ENCODE measurements at places on chromosomes 7 and 10.

DNA sequence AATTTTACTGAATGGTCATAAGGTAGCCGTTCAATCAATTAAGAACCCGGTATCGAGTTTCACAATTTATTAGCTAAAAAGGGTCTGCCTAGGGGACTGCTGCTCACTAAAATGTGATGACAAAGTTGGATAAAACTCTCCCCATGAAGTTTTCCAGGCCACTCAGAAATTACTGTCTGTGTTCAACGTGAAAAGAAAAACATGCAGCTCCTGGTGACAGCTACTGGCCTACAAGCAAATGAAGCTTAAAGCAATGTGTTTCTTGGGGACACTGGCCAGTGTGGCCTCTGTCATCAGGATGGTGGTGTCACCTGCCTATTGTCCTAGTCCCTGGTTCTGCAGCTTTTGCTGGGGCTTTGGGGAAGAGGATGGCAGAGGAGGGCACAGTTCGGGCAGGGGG is 222.6 kb downstream of the WDR11 start:
- no peak for DNase-seq

- no peak for DNase-seq
These were observed 97.3 kb downstream of the CFAP58 start for GRCh38 chr10:104450954-104451353.

DNA sequence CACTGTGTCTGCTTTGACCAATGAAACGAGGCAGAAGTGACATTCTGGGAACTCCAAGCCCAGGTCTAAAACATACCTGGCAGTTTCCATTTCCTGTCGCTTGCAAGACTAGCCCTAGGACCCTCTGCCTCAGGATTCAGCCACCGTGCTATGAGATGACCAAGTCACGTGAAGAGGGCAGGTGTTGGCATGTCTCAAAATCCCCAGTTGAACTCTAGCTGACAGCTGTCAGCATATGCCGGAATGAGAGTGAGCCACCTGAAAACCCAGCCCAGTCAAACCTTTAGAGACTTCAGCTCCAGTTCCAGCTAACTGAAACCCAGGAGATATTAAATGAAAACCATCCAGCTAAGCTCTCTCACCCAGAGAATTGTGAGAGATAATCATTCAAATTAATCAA is 89.9 kb upstream of the PPP1R3A start:
- DNase-seq = no peak

GRCh38 chr7:126079581-126079980 is 1150.0 kb upstream of the POT1 start:
- DNase-seq = no peak

- DNase-seq = no peak
These were observed 298.6 kb downstream of the PRPF18 start for GRCh38 chr10:13885238-13885990.

GRCh38 chr7:106827626-106828025 is 37.5 kb upstream of the PIK3CG start:
- DNase-seq = no peak

DNA sequence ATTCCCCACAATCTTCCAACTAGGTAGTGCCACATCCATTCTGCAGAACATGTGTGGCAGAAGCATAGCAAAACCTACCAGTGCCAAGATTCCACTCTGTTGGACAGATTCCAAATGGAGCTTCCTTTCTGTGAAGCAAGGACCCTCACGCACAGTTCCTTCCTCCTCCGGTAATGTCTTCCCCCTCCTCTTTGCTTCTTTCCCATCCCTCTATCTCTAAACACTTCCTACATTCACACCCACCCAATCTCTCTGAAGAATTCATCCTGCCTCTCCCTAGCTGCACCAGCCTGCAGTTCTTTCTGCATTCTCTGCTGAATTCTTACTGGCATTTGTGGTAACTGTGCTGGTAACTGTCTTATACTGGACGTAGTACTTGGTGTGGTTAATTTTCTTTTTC is 124.9 kb downstream of the RNLS start:
- no peak for DNase-seq

GRCh38 chr10:3908183-3908582 is 123.2 kb upstream of the KLF6 start:
- DNase-seq = no peak

GRCh38 chr7:82411732-82412131 is 31.8 kb downstream of the CACNA2D1 start:
- DNase-seq = no peak

DNA sequence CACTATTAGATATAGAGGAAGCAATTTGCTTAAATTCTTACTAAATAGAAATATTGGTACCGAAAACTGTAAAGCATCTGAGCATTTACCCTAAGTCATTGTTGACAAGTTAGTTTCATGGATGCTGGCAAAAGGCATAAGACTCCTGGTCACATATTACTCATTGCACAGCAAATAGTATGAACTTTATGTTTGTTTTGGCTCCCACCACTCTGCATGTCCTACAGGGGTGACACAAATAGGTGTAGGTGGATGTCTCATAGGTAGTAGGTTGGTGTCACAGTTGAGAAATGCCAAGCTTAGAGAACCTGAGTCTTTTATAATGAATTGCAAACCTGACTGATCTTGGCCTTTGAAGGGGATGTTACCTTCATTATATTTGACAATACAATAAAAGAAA is 199.6 kb upstream of the SEMA3D start:
- no peak for DNase-seq

- no peak for DNase-seq
These were observed 146.3 kb downstream of the GPR85 start for GRCh38 chr7:112940314-112940732.

DNA sequence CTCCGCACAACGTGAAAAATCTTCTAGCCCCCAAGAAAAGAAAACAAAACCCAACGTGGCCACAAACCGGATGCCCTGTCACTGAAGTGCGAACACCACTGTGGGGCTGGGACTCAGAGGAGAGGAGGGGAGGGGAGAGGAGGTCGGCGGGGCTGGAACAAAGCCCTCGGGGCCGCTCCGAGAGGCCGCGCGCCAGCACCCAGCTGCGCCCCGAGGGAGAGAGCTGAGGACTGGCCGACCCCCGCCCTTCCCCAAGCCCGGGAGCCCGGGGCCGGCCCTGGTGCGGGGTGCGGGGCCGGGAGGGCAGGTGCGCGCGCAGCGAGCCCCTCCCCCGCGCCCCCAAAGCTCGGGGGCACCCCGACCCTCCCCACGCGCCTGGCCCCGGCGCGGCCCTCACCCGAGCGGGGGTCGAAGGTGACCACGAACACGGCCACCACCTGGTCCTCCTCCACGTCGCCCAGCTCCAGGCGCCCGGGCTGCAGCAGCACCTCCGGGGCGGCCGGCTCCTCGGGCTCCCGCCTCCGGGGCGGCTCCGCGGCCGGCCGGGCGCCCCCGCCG is 398 bp downstream of the DENND11 start:
- DNase-seq = peak; percentile 22

GRCh38 chr7:139823959-139824521 is 5.0 kb upstream of the TBXAS1 start:
- DNase-seq = no peak

DNA sequence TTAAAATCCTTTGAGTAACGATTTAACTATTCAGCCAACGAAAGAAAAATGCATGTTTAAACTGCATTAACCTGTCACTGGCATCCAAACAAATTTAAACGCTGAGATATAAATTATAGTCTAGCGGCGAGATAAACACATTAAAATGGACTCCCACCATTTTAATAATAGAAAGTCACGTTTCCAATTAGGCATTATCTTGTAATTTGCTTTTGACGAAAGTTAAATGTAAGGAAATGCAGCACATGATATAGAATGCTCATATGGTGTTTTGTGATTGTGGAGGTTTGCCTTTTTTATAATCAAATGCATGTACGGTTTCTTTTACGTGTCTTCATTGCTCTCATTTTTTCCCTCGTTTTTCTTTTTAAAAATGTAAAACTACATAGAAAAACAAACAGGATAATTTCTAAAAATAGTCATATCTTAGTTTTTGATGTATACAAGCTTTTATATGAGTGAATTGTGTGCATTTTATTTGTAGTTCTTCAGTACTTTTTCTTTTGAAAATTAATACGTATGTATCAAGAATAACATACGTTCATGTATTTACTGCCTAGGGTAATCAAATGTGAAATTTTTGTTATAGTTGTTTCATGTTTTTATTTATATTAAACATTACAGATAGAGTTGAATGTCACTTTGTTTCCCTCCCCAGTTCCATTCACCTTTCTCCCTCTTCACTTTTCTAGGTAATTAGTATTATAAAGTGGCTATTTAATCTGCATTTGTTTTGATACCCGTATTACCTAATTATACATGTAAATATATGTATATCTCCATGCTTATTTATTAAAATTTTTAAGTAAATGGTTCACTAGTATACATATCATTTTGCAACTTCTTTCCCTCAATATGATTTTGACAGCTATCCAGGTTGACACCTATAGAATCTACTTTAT is 1.1 kb upstream of the KLF14 start:
- no peak for DNase-seq

DNA sequence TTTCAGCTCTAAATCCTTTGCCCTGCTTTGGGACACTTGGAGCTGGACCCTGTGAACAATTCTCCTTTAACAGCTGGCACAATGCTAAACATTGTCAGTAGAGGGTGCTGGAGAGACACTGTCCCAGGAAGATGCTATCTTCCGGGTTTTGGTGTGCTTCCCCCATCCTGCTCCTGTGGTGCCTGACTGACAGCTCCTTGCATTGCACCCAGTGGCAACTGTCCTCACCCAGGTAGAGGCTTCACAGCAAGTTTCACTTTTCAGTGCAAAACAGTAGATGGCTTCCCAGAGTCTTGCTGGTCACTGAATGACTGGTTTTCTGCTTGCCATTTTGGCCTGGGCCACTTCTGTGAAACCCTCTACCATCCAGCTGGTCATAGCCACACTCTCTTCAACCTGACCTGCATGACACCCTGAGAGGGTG is 77.3 kb downstream of the CDC14C start:
- no peak for DNase-seq

GRCh38 chr10:75072727-75073126 is 38.7 kb upstream of the SAMD8 start:
- no peak for DNase-seq

DNA sequence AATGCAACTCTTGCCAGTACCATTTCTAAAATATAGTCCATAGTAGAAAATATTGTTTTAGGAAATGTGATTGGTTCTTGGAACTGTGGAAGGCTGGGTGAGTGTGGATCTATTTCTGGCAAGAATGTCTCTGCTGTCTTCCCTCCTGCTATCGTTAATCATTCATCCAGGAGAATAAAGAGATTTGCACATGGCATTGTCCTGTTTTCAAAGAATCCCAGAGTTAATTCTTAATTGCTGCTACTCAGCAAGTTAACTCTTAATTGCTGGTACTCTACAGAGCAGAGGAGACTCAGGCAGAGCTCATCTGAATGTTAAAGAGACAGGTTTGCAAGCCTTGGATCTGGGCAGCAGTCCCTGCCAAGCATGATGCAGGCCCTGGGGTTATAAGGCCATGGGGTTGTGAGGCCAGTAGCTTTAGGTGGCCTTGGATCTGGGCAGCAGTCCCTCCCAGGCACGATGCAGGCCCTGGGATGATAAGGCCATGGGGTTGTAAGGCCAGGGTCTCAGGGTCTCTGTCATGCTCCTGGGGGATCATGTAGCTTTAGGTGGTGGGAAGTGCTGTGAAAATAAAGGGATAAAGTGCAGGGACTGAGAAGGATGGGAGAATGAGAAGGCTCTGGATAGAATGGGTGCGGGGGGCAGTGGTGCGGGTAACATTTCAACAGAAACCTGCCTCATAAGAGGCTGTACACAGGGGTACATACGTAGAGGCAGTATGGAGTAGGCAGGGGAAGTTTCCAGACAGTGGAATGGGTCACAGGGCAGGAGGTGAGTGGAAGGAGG is 162.3 kb downstream of the SVIL start:
- DNase-seq = no peak

- DNase-seq = no peak
These were observed 91.5 kb downstream of the RBM20 start for GRCh38 chr10:110735620-110736027.

DNA sequence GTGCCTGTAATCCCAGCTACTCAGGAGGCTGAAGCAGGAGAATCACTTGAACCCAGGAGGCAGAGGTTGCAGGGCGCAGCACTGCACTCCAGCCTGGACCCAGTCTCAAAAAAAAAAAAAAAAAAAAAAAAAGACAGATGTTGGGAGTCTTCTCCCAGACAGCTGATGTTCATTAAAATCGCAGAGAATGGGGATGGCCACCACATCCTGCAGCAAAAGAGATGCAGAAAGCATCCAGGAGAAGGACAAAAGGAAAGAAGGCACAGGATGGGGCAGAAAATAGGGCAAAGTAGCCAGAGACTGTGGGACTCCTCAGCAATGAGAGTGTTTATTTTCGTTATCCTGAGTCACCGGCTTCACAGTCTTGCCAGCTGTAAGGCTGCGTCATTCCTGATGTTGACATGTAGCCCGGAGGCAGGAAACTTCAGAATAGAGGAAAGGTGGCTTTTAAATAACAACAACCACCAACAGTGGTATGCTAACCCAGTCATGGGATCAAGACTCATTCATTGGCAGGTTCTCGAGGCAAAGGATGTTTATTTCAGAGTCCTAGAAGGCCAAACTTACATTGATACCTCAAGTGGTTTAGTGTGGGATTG is 149.5 kb upstream of the SVIL start:
- DNase-seq = peak; percentile 87

DNA sequence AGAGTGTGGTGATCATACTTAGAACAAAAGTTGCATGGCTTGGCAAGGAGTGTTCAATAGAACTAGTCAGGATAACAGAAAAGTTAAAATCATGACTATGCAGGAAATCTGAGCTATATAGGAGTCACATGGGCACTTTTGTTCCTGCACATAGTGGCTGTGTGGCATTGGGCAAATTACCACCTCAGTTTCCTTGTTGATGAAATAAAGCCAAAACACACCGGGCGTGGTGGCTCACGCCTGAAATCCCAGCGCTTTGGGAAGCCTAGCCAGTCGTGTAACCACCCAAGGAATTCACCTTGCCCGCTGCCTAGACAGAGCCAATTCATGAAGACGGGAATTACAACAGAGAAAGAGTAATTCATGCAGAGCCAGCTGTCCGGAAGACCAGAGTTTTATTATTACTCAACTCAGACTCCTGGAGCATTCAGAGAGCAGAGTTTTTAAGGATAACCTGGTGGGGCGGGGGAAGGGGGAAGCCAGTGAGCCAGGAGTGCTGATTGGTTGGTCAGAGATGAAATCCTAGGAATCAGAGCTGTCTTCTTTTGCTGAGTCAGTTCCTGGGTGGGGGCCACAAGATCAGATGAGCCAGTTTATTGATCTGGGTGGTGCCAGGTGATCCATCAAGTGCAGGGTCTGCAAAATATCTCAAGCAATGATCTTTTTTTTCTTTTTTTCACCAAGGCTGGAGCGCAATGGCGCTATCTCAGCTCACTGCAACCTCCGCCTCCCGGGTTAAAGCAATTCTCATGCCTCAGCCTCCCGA is 6.4 kb upstream of the MKRN1 start:
- no peak for DNase-seq

GRCh38 chr10:116669832-116670644 is 49.3 kb downstream of the PNLIPRP2 start:
- DNase-seq = no peak

DNA sequence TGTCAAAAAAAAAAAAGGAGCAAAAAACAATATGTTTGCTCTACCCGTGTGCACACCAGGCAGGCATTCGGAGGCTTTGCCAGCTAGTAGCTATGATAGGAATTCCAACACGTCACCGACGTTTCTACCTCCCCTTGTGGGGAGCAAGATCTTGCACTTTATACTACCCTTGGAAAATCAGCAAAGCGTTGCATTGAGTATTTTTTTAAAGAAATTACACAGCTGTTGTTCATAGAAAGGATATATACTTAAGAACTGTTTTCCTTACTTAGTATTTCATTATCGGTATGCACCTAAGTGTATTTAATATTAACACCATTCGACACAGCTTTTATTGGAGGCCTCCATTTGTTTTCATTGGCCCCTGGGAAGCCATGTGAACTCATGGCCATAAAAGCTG is 159.9 kb upstream of the MGMT start:
- no peak for DNase-seq

Data from gastrocnemius medialis (tissue), 4 donors.